ENCODE measurements at places on chromosomes 11 and 22.

DNA sequence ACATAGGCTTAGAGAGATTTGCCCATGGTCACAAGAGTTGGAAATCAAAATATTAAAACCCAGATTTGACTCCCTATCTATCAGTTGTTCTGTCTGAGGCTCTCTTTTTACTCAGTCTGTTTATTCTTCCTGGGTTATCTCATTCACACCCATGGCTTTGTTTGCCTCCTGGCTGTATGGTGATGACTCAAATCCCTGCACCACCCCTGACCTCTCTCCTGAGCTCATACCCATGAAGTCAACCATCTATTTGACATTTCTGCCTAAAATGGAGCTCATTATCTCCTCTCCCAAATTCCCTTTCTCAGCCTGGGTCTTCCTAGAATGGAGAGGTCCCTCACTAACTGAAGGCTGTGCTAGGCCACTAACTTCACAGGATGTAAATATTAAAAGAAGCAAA, 27.8 kb upstream of the CCDC134 start:
- no peak for DNase-seq

GRCh38 chr22:48197189-48197690, 1434.8 kb downstream of the TBC1D22A start:
- no peak for DNase-seq

- DNase-seq = peak; percentile 56
Measured at GRCh38 chr11:84316866-84317555, 1030.8 kb upstream of the CCDC90B start.

- DNase-seq = no peak
Measured at GRCh38 chr11:9089636-9090035, 1.8 kb downstream of the SCUBE2 start.

DNA sequence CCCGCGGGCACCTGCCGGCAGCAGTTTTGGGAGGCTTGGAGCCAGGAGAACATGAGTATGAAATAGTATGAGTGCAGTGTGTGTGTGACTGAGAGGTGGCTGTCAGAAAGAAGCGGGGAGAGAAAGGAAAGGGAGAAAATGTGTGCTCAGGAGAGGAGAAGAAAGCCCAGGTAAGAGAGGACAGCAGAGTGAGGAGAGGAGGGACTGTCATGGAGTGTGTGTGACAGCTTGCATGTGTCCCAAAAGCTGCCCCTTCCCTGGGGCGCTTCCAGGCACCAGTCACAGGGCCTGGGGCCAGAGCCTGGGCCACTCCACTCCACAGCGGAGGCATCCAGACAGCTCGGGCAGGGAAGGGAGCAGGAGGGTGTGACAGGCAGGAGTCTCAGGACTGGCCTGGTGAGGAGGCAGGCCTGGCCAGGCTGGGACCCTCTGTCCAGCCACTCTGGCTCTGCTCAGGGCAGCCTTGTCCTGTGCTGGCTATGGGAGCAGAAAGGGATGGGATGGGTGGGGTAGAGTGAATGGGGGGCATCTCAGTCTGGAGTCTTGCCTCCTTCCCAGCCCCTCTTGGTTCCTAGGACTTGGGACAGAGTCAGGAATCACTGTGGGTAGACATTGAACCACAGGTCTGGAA, 949 bp downstream of the MMP11 start:
- no peak for DNase-seq

GRCh38 chr11:31969359-31969702, 121.5 kb upstream of the RCN1 start:
- DNase-seq = no peak

- no peak for DNase-seq
Measured at GRCh38 chr22:33006955-33007318, 51.2 kb downstream of the SYN3 start.

GRCh38 chr11:9141186-9141585, 49.8 kb upstream of the SCUBE2 start:
- no peak for DNase-seq

GRCh38 chr22:19873960-19874306, 19.3 kb upstream of the GNB1L start:
- DNase-seq = no peak

DNA sequence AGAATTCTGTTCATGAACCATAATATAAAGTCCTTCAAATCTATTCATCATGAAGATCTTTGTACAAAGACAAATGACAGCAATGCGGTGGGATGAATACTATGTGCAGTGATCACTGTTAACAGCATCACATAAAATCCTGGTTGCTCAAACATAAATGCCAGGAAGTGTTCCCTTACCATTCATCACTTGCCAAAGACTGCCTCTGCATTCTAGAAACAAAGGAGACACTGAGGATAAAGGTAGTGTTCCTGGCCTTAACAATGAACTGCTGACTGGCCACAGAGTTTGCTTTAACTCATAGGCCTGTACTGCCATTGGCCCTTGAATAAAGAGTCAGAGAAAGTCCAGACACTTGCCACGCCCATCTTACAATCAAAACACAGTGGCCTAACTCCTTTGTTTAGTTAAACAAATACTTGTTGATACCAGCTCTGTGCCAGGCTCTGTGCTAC, 29.5 kb downstream of the C2CD3 start:
- no peak for DNase-seq

- peak; percentile 55 for DNase-seq
Measured at GRCh38 chr22:32206774-32207758, 2.2 kb upstream of the RFPL2 start.

GRCh38 chr11:130694488-130695045, 221.7 kb downstream of the SNX19 start:
- DNase-seq = no peak

DNA sequence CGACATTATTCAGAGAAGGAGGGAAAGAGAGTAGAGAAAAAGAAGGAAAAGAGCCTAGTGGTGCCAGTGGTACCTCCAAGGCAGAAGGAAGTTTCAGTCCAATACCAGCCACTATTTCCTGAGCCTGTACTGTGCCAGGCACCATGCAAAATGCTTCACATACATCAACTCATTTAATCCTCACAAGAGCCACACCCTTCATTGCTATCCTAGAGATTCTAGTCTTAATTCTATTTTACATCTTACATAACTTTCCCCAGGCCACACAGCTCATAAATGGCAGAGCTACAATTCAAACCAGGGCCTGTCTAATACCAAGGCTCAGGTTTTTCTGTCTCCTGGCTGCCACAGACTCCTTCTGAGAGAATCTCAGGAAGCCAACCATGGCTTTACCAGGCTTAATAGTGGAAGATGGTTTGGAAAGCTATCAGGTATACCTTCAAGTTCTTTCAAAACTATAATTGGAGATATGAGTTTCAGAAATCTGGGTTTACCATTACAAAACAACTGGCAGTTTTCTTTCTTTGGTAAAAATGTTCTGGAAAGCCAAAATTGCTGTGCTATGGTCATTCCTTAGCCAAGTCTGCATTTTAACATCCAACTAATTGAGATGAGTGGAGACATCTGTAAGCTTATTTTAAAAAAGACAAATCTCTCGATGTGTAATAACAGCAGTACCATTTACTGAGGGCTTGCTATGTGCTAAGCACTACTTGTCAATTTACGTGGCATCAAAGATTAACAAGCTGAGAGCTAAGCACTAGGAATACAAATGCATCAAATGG, 225.1 kb upstream of the PITPNB start:
- DNase-seq = no peak

- no peak for DNase-seq
Measured at GRCh38 chr11:94885581-94885980, 87.8 kb downstream of the CWC15 start.

- DNase-seq = no peak
Measured at GRCh38 chr22:47098121-47098520, 335.7 kb downstream of the TBC1D22A start.

GRCh38 chr11:122046846-122047245, 69.2 kb downstream of the BLID start:
- no peak for DNase-seq

DNA sequence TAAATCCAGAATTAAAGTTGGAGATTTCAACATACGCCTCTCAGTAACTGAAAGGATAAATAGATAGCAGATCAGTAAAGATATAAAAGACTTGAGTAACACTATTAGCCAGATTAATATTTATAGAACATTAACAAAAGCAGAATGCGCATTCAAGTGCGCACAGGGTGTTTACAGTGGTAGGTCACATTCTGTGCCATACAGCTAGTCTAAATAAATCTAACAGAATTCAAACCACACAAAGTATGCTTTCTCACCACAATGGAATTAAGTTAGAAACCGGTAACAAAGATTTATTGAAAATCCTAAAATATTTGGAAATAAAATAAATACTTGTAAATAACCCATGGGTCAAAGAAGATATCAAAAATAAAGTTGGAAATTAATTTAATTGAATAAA, 341.0 kb downstream of the DYNC2H1 start:
- no peak for DNase-seq

DNA sequence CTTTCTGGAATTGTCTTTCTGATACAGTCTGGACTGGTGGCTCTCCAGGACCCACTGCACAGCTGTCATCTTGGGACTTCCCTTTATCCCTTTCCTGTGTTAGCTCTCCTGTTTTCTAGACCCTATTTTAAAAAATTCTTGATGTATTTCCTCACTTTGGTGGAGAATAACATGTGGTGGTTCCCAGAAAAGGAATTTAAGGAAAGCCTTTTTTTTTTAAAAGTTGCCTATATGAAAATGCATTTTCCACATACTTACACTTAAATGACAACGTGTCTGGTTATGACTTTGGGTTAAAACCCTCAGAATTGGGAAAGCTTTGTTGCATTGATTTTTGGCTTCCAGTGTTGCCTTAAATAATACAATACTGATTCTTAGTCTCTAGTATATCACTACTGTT, 400.7 kb downstream of the TMEM135 start:
- DNase-seq = no peak

- no peak for DNase-seq
Measured at GRCh38 chr11:26621132-26621531, 49.1 kb upstream of the MUC15 start.

- no peak for DNase-seq
Measured at GRCh38 chr11:74327076-74327475, 15.6 kb upstream of the P4HA3 start.

DNA sequence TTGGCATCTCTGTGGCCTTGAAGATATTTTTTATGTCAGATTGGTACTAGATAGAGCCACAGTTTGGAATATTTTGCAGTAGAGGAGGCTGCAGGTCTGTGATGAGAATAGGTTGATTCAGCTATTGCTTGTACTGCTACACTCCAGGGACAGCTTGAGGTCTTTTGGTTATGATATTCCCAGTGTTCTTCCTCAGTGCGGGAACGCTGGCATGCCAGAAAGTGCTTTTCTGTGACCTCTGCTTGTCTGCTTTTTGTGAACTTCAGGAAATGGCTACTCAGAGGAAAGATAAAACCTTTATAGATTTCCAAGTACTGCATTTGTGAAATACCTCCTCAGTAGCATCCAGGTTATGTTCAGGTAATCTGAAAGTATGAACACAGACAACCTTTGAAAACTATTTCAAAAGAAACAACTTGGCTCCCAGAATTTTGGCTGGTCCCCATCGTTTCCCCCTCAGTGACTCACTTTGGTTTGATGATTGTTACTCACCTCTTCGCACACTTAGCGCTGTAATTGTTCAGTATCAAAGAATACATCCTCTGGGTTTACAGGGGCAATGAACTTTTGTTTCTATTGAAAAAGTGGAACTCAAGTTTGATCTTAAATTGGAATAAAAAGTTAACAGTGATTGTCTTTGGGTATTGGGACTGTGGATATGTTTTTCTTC, 191.4 kb downstream of the HIPK3 start:
- no peak for DNase-seq

DNA sequence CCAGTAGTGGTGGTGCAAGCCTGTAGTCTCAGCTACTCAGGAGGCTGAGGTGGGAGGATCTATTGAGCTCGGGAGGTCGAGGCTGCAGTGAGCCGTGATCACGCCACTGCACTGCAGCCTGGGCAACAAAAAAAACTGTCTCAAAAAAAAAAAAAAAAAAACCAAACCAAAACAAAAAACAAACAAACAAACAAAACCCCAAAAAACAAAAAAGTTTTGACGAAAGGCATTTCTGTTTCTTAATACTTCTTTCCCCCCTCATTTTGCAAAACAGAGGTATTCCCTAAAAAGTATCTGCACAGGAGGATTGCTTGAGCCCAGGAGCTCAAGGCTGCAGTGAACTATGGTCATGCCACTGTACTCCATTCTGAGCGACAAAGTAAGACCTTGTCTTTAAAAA, 11.2 kb downstream of the HIRA start:
- no peak for DNase-seq

DNA sequence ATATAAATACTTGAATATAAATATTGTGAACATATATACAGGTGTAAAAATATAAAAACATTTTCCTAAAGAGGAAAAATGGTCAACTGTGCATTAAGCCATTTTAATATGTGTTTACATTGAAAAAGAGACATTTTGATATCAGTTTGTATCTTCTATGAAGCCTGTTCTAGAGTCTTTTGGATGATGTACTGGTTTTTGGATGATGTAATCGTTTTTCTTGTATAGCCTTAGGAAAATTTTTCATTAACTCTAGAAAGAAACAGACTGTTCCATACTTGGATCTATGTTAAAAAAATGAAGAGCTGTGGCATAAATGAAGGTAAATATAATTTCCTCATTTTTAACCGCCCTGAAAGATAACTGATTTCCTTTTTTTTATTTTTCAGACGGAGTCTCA, 39.6 kb upstream of the RDX start:
- no peak for DNase-seq

- DNase-seq = no peak
Measured at GRCh38 chr11:130486987-130487923, 38.8 kb downstream of the ADAMTS15 start.

DNA sequence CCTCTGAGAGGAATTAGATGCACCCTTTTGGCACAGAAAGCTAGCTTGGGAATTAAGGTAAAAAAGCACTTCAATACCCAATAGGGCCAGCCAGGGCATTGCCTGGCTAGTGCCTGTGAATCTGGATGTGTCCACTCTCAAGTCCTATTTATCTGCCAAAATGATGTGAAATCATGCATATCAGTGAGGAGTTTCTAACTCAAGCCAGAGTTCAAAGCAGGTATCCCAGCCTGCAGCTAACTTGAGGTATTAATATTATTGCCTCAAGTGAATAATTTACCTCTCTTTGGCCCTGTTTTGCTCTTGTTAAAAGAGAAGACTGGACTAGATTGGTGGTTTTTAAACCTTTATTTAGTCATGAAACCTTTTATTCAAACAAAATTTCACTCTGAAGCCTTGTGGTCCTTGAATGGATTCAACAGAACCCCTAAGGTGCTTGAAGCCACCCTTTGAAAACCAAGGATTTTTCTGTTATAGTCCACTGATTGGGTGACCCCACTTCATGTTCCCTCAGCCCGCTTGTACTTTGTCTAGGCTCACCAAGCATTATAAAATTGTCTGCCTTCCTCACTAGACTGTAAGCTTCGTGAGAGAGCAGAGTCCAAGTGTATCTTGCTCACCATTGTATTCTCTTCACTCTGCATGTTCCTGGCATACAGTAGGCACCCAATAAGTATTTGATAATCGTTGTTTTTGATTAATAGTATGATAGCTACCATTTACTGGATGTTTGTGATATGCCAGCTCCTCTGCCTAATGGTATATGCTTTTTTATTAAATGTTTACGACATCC, 4.5 kb downstream of the RNF121 start:
- no peak for DNase-seq

- DNase-seq = no peak
Measured at GRCh38 chr22:26949193-26949592, 291.8 kb downstream of the MIAT start.

GRCh38 chr22:23520863-23521440, 59.1 kb downstream of the IGLL1 start:
- DNase-seq = no peak

GRCh38 chr11:77071077-77071476, 4.3 kb downstream of the CAPN5 start:
- DNase-seq = no peak
